SK-N-DZ (cell line): ENCODE measurements at places on chromosomes 12 and 14.
A peak's percentile ranks its signal among the peaks of the same experiment; 100 is the strongest.

- DNase-seq: no peak
Observed at GRCh38 chr12:5898874-5899273, 46.2 kb downstream of the ANO2 start.

GRCh38 chr14:89540009-89540829, 123.2 kb upstream of the FOXN3 start:
- DNase-seq: peak; percentile 41

DNA sequence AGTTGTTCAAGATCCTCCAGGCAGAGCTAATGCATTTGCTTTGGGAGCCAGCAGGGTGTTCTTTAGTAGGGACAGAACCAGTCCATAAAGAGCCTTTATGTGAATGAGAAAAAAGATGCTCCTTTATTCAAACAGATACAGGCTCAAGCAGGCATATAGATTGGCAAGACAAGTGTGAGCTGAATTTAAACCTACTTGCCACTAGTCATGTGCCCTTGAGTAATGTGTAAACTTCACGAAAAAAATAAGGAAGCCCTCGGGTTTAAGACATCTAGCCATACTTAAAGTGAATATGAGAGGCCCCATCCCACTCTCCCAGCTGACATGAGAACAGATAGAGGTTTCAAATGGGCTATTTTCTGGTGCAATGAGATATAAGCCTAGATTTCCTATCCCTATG, 43.1 kb upstream of the STRAP start:
- DNase-seq: no peak

GRCh38 chr12:12901158-12901791, 9.9 kb downstream of the GPRC5A start:
- DNase-seq: no peak

- DNase-seq: no peak
Observed at GRCh38 chr14:28896337-28896736, 129.8 kb downstream of the FOXG1 start.

DNA sequence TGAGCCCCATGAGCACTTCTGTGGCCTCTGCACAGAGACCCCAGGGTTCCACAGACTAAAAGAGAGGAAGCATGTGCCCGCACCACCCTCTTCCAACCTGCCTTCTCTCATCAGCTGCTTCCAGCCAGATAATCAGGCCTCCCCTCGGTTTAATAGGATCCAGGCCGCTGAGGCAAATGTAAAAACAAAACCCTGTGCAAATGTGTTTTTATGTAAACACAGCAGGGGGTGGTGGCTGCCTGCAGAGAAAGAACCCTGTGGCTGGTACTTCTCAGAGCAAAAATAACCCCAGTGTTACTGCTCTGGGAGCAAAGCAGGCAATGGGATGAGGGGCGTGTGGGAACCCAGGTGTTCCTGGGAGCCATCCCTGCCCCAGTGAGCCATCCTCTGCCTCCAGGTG, 46.2 kb downstream of the WSCD2 start:
- no peak for DNase-seq

DNA sequence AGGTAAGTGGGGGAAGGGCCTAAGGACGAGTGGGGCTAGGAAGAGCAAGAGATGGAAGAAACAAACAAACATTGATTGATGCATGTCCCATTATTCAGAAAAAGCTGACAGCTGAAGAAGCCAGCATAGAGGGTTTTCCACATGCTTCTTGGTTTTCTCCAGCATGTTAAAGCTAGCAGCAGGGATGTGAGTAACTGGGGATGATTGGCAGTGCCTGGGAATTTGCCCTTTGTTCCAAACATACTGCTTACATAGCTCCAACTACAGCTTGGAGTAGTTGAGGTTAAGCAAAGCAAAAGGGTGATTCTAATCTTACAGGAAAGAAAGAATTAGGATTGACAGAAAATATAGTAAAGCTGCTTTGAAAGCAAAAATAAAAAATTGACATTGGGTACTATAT, 68.0 kb upstream of the IFNG-AS1 start:
- no peak for DNase-seq

DNA sequence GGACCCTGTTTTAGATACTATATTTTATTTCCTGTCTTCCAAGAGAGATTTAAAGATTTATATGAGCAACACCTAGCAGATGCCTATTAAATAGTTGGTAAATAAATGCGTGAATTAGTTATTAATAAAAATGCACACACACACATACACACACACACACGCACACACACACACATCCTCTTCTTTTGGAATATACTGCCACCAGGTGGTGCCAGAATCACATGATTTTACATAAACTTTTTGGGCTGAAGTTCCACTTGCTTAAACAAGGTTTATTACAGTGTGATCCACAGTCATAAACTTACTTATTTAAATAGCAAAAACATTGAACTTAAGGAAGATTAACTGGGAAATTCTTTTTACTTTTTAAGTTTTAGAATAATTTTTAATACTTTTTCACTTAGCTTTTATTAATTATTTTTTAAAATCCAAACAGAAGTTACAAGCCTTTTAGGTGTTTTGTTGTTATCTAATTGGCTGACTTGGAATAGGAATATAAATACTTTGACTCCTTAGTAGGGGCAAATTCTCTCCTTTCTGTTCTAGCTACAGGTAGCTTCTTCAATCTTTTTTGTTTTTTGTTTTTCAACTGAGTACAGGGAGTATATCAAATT, 17.5 kb downstream of the RAD51B start:
- DNase-seq: peak; percentile 36
